ENCODE measurements at places on chromosomes 3 and 15.

GRCh38 chr3:195040094-195040493, 230.9 kb downstream of the XXYLT1 start:
- no peak overlapping the region for H3K4me3 ChIP-seq
- DNase-seq, result no peak
- H3K4me1 ChIP-seq, result no peaks in the 10 kb centered on the region
- H3K27ac ChIP-seq, result no peak overlapping the region

DNA sequence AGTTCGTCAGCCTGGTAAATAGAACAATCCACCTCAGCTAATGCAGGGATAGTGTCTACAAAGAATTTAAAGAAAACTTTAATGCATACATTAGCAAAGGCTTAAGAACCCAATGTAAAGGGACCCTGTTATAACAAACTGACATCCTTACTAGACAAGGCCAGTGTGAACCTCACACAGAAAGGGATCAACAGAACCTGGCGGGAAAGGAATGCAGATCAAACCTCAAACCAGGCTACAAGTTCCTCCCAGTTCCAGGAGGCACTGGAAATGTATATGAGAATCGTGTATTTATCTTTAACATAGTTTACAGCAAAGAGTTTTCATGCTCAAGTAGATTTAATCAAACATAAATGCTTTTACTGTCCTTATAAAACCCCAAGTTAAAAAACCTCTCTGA, 37.6 kb upstream of the ATP11B start:
- H3K27ac ChIP-seq, result no peak overlapping the region
- no peak overlapping the region for H3K4me3 ChIP-seq

DNA sequence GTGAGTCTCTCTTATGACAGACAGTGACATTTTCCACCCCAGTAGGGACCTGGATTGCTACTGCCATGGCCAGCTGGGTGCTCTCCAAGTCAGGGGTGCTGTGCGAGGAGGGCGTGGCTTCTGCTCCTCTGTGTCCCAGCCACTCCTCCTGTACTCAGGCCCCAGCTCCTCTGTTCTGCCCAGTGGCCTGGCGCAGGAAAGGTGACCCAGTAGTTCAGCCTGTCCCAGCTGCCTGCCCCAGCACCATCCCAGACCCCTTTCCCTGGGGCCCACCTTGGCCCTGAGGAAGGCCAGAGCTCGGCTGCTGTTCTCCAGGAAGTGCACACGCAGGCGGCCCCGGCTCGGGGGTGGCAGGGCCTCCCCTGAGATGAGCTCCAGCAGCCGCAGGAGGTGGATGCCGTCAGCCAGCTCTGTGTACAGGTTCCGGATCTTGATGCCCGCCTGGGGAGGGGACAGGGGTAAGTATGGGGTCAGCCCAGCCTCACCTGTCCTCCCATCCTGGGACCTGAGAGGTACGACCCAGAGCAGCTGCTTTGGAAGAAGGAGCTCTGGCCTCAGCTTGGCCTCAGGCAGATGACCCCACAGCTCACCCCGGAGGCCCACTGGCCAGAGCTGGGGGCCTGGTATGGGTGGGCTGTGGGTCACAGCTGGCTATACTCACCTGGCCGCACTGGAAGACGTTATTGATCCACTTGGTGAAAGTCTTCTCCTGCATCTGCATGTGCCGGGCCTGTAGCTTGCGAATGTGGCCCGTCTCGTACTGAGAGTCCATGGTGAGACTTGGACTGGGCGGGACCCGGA, 1.0 kb downstream of the SPTBN5 start:
- H3K4me1 ChIP-seq, result peaks cover 13% of the 10 kb centered on the region
- no peaks in the 10 kb centered on the region for H3K36me3 ChIP-seq

GRCh38 chr3:159828542-159828943, 160.1 kb upstream of the IL12A start:
- peaks cover 44% of the 10 kb centered on the region for H3K4me1 ChIP-seq
- H3K4me3 ChIP-seq, result no peak overlapping the region
- H3K27me3 ChIP-seq, result no peaks in the 10 kb centered on the region
- H3K36me3 ChIP-seq, result no peaks in the 10 kb centered on the region
- no peak for DNase-seq

GRCh38 chr3:23640471-23641146, 165.1 kb upstream of the UBE2E1 start:
- H3K27me3 ChIP-seq, result no peaks in the 10 kb centered on the region
- no peaks in the 10 kb centered on the region for H3K4me1 ChIP-seq
- H3K27ac ChIP-seq, result no peak overlapping the region
- DNase-seq, result no peak

Data from transverse colon (tissue), 4 donors.